ENCODE measurements at places on chromosomes 1 and 21.
A peak's percentile ranks its signal among the peaks of the same experiment; 100 is the strongest.

GRCh38 chr21:29265690-29266479, 32.8 kb upstream of the BACH1 start:
- DNase-seq, result no peak

- no peak for DNase-seq
Observed at GRCh38 chr1:234613128-234613875, 3.3 kb upstream of the IRF2BP2 start.

DNA sequence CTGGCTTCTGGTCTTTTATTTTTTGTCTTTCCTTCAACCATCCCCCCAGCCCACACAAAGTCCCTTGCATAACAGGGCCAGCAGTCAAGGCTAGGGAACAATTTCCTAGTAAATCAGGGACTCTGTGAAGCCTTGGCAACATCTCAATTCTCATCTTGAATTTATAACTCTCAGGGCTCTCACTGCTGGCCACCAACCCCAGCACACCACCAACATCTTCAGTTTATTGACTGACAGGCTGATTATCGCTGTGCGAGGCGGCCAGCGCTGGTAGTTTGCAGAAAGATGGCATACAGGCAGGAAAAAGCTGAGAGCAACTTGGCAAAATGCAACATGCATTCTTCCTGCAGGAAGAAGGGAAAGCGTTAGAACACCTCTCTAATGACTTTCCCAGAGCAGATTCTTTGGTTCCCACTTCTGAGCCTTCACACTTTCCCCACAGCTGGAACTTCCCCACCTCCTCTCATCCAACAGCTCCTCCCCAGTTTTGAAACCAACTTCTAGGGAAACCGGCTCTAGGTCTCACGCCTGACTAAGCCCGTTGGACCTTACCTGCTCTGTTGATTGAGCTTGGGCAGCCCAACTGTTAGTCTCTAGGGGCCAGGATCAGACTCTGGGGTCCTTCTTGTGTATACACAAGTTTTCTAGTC, 26.3 kb upstream of the CSF1 start:
- no peak for DNase-seq

DNA sequence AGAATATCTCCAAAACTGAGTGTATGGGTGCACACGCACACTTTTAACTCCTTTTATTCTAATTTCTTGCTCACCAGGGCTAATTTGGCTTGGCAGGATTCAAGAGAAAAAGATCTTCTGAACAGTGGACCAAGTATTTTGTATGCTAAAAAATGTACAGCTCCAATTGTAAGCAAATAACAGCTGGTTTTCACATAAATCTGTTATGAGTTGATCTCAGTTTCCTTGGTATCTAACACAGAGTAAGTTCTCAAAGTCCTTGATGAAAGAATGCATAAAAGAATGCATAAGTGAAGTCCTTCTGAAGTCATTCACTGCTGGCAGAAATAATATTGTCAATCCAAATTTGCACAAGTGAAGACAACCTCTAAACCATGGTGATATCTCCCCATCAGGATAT, 213.0 kb downstream of the OMA1 start:
- no peak for DNase-seq

- no peak for DNase-seq
Observed at GRCh38 chr1:119748040-119748439, 20.7 kb downstream of the HMGCS2 start.

DNA sequence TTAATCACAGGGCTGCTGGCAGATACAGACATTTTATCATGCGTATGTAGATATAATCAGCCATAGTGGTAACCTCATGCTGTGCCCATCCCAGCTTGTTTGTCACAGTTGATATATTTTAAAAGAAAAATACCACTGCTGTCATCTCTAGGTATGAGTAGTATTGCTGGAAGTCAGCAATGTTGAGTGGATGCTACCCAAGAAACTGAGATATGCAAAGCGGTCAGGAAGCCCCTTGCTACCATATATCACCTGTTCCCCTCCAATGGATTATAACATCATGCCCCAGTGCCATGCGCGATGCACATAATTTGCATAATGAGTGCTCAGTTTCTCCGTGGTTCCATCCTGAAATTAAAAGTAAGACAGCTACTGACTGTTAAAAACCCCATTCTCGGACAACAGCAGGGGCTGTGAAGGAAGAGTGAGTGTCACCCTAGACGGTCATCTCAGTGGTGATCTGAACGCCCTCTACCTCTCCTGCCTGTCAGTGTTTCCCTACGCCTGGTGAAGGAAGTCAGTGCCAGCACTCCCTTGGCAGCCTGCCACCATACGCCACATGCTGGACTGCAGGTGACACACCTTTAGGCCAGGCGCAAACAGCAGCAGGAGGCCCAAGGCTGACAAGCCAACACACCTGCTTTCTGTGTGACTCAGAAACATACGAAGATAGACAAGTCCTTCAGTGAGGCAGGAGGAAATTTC, 2.7 kb downstream of the IL10RB start:
- DNase-seq, result no peak

- DNase-seq, result peak; percentile 39
Observed at GRCh38 chr1:66752000-66752592, at the start of gene DYNLT5. Gene DYNLT5 (plus strand): TSS chr1:66752459. CDS start chr1:66754659, 2,200 bp downstream.

GRCh38 chr1:45155957-45156356, 50.4 kb downstream of the ZSWIM5 start:
- no peak for DNase-seq

DNA sequence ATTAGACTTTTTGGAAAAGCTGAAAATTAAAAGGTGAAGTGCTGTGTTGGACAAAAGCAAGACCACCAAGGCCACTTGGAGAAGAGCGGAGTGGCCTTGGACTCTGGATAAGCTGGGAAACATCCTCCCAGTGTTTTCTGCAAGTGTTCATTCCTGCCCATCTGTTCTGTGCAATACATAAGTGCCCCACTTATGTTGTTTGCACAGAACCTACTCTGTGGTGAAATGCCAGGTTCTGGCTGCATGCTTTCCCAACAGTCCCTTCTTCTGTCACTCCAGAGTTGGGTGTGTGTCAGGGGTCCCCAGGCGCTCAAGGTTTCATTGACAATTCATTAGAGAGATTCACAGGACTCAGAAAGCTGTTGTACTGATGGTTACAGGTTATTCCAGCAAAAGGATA, 30.3 kb downstream of the NHLH2 start:
- DNase-seq, result no peak

- DNase-seq, result no peak
Observed at GRCh38 chr1:15948091-15948591, 27.8 kb downstream of the ZBTB17 start.
